Stimulated activated CD8-positive, alpha-beta memory T cell treated with anti-CD3 and anti-CD28 coated beads, Interleukin-4, amount 100 ng/mL, for 1 hour (primary cell): ENCODE measurements at places on chromosomes 16 and 17.

DNA sequence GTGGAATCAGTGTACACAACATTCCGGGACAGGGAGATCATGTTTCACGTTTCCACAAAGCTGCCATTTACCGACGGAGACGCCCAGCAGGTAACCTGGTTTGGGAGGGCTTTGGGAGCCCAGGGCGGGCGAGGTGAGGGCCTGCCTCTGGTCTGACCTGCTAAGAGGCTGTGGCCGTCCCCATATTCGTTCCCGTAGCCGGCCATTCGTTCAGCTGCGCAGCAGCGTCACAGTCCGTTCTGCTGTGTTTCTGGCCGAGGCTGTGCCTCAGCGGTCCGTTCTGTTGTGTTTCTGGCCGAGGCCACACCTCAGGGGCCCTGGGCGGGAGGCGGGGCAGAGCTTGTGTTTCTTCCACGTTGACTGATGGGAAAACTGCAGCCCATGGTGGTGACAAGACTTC is 68.0 kb downstream of the OR1D5 start:
- DNase-seq = no peak

- no peak for DNase-seq
Measured at GRCh38 chr16:22641131-22641628, 130.5 kb downstream of the NPIPB5 start.

- no peak for DNase-seq
Measured at GRCh38 chr17:73603971-73604370, 40.3 kb downstream of the SDK2 start.

DNA sequence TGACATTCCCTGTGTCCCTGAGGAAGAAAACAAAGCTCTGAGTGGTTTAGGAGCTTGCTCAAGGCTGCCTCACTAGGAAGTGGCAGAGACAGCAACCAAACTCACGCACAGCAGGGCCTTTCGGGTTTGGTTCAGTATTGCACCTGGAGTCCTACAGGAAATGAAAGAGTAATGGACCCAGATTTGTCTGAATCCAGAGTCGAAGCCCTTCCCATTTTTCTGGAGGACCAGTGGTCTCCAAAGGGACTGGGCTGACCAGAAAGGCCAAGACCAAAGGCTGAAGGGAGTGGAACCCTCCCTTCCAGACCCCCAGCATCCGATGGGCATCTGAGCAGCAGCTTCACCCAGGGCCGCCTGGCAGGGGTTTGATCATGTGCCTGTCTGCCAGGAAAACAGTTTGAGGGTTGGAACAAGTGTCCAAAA is 85.5 kb upstream of the RPL38 start:
- no peak for DNase-seq

GRCh38 chr17:82241183-82241925 is 12.5 kb downstream of the SLC16A3 start:
- no peak for DNase-seq

DNA sequence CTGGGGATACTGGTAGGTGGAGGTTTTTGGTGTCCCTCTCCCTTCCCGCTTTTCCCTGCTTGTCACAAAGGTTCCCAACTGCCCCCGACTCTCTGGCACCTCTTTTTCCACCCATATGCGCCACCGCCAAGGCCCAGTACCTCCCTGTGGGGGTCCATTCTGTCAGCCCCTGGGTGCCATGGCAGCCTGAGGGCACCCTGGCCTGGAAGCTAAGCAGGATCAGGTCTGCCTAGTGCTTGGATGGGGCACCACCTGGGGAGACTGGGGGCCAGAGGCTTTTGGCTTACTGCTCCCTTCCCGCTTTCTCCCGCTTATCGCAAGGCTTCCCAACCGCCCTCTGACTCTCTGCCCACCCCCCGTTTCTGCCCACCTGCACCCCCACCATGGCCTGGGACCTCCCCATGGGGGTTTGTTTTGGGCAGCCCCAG is 2286.4 kb downstream of the TP53TG3F start:
- DNase-seq = no peak

DNA sequence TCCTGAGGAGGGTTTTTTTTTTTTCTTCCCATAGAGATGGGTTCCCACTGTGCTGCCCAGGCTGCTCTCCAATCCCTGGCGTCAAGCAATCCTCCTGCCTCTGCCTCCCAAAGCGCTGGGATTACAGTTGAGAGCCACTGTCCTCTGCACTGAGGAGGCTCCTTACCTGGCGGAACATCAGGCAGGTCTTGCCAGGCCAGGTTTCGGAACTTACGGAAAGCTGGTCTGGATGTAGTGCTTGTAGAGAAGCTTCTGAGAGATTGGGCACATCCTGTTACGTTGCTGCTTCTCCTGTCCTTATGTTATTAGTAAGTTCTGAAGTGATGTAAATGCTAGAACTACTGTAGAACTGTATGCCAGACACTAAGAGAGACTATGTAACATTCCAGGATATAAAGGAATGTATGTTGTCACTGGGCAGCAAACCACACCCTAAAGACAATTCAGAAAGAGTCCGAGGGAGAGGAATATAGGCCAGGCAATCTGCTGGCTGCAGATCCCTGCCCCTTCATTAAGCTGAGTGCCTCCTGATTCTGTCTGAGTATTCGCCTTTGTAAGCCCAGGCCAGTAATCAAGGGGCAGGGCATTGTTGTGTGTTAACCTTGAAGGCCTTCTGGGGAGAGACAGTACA is 21.1 kb downstream of the ETV4 start:
- DNase-seq = no peak

DNA sequence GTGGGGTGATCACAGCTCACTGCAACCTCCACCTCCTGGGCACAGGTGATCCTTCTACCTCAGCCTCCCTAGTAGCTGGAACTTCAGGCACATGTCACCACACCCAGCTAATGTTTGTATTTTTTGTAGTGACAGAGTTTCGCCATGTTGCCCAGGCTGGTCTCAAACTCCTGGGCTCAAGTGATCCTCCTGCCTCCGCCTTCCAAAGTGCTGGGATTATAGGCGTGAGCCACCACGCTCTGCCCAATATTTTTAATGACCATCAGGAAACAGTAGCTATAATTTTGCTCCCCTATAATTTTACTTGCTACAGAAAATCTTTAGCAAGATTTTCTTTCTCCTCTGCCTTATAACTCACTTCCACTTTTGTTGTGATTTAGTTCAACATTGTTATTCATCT is 29.7 kb upstream of the APPBP2 start:
- DNase-seq = no peak

DNA sequence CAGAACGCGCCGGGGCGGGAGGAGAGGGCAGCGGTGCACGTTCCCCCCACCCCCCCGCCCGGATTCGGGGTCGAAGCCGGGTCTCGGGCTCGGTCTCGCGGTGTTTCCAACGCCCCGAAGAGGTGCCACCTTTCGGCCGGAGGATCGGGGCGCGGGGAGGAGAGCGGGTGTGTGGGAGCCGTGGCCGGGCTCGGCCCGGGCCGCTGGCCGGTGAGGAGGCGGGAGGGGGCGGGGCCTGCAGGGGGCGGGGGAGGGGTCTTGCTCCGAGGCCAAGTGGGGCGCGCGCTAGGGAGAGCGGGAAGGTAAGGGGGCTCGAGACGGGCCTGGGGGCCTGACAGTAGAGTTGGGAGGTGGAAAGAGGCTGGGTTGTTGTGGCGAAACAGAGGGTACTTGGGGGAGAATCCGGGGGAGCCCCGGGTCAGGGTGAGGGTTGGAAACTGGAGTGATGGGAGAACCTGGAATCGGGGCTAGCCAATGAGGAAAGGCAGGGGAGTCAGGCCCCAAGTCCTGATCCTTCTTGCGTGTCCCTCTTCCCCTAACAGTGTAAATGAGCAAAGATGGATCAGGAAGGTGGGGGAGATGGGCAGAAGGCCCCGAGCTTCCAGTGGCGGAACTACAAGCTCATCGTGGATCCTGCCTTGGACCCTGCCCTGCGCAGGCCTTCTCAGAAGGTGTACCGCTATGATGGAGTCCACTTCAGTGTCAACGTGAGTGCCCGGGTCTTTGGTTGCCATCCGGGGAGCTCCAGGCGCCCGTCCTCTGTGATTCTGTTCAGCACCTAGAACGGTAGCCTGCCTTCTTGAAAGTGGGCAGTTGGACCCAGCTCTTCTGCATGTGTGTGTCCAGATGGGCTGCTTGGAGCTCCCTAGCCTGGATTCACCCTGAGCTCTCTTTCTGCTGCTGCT is 873 bp downstream of the SETD1A start:
- DNase-seq = no peak

DNA sequence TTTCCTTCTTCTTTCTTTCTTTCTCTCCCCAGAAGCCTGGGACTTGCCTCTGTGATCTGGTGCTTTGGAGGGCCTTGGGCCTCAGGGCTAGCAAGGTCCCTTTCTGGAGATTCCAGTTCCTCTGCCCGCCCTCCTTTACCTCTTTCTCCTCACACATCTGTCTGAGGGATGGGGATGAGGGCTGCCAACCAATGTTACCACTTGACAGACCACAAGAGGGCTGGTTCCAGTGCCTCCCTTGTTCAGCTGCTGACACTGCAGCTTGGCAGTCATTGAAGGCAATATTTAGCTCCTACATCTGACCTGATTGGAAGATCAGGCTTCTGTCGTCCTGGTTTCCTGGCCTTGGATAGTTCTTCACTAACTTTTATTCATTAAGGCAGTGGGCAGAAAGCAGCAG is 3.6 kb upstream of the ZNF652 start:
- no peak for DNase-seq

- no peak for DNase-seq
Measured at GRCh38 chr16:28623172-28623711, 13.4 kb upstream of the SULT1A1 start.
